ENCODE measurements at places on chromosomes 5 and 9. TPM values are rescaled to one million over a fixed set of nuclear protein-coding genes. Genes with fewer than 3 reads are reported as not detected.

- DNase-seq = no peak
Measured at GRCh38 chr5:83026930-83027687, 50.1 kb downstream of the TMEM167A start.

GRCh38 chr5:23332650-23333251, 174.7 kb upstream of the PRDM9 start:
- DNase-seq = no peak

DNA sequence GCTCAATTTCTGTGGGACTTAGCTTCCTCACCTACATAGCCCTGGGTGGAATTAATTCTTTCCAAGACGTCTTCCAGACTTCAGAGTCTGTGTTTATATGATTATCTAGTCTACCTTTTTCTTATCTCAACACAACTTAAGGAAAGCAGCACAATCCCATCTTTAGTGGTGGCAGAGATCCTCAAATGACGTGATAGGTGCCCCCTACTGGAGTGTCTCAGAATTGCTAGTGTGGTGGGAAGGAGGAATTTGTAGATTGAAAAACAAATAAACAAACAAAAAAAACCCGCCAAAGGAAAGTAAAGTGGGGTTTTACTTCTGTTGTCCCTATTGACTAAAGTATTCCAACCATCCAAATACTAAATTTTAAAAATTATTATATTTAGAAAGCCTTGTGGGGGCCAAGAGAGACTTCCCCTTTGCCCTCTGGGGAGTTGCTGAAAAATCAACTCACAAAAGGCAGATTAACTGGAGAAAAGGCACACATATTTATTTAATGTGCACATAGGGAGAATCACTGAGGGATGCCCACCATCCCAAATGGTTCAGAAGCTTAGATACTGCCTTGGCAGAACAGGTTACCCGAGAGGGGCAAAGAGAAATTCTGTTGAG, 283.3 kb downstream of the TMEM167A start:
- no peak for DNase-seq

CDH12 gene
- not detected for total RNA-seq

DNA sequence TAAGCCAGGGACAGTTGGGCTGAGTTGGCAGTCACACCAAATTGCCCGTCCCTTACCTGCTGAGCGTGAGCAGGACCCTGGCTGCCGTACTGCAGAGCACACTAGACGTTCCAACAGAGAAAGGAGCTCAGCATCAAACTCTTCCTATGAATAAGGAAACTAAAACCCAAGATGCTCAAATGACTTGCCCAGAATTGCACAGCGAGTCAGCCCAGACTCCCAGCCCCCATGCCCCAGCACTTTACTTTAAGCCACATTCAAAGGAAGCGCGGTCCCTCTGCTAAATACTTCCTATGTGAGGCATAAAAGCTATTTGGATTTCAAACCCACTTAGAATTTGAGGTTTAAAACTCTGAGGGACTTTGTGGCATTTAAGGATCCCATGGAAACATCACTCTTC, 23.9 kb downstream of the PAX5 start:
- no peak for DNase-seq

DNA sequence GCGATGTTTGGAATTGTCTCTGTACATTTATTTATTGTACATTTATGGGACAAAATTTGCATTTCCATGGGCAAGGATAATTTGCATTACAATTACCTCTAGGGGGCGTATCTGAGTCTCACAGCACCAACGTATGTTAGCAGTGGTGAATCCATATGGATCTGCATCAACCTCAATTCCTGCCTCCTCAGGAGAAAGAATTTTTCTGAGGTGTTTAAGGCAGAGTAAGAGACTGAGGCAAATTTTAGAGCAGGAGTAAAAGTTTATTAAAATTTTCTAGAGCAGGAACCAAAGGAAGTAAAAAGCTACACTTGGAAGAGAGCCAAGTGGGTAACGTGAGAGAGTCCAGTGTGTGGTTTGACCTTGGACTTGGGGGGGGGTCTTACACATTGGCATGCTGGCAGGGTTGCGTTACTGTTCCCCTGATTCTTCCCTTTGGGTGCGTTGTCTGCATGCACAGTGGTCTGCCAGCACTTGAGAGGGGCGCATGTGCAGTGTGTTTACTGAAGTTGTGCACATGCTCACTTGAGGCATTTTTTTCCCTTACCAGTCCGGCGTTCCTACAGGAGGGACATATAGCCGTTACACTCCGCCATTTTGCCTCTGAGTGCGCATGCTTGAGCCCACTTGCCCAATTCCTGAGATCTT, 21.0 kb upstream of the RAB14 start:
- DNase-seq = no peak

DNA sequence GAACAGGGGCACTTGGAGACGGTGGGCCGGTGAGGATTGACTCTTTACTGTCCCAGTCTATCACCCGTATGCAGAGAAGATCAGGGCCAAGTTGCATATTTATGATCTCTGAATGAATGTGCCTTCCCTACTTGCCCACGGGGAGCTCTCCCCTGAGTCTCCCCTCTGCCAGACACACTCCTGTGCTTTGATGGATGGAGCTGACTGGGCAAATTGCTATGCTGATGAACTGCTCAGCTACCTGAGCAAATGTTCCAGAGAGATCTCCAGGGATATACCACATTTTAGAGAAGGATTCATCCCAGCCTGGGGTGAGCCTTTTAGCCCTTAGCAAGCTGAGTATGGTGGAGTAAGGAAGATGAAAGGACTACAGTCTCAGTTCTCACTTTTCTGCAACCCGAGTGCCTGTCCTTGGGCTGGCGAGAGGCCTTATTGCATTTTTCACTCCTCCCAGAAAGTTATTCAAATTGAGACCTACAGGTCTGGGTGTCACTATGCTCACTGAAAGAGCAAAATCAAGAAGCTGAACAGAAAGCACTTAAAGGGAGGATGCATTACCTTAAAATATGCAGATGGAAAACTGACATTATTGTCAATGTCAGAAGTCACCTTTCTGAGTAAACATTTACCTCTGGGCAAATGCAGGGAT, 526.7 kb upstream of the WWC1 start:
- DNase-seq = no peak

C5orf34 gene
- total RNA-seq = 6.3 TPM

GRCh38 chr5:179623906-179624741, 653 bp upstream of the HNRNPH1 start:
- no peak for DNase-seq

GRCh38 chr5:175635854-175636584, 21.9 kb upstream of the HRH2 start:
- DNase-seq = no peak

FAM153A gene
- total RNA-seq = not detected

- DNase-seq = no peak
Measured at GRCh38 chr9:86563936-86564335, 209.7 kb upstream of the TUT7 start.

DNA sequence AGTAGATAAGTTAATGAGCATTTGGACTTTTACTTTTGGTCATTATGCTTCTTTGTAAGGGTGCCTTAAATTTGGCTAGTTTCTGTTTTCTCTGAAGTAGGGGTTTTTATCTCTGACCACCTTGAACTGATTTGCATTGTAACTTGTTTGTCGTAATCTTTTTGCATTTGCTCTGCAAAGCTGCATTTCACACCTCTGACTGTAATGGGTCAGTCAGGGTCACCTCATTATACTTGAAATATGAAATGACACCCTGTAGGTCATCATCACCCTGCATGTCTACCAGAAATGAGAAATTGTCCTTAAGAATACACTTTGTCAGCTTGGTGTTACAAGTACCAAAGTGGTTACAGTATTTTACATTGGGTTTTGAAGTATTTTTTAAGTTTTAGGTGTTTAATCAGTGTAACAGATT, 74.0 kb downstream of the KCNN2 start:
- DNase-seq = no peak

NR5A1 gene
- 2.5 TPM for total RNA-seq

GRCh38 chr5:79544131-79544530, 30.2 kb upstream of the HOMER1 start:
- DNase-seq = no peak

DNA sequence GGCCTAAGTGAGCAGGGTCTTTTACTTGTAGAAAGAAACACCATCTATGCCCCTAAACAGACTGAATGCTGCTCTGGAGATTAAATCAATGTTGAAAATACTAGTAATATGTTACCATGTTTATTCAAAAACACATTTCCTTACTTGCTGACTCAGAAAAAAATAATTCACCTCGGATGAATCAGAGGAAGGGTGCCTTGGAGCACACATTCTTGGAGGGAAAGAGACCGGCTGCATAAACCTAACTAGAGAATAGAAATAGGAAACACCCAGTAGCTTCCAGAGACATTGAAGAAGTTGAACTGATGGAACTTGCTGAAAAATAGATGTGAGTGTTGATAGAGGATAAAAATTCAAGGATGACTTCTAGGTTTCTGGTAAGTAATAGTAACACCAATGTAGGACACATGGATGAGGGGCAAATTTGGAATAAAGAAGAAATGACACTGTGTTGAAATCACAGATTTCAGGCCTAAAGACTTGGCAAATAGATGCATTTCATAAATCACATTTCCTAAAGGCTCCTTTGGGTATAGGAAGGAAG, 76.9 kb upstream of the MINAR2 start:
- no peak for DNase-seq

SH3RF2 gene
- total RNA-seq = 23.1 TPM

DNA sequence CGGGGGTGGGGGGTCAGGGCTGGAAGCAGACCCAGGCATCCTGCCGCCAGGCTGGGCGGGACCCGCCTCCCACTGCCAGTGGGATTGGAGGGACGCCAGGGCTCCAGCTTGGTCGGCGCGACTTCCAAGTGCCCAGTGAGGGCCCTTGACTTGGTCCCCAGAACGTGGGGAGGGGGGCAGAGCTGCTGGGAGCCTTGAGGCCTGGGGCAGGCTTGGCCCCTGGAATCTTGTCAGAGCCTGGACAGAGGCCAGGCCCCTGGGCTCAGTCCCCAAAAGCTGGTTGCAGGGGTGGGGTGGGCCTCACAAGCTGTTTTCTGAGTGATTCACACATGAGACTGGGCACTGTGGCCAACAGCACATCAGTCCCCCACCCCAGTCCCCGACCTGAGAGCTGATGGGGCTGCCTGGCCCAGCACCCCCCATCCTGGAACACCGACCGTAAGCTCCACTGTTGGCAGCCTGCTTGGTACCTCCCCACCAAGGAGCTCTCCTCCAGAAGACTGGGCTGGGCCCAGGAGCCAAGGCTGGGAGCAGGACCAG, 526 bp downstream of the CLIC3 start:
- no peak for DNase-seq

DNA sequence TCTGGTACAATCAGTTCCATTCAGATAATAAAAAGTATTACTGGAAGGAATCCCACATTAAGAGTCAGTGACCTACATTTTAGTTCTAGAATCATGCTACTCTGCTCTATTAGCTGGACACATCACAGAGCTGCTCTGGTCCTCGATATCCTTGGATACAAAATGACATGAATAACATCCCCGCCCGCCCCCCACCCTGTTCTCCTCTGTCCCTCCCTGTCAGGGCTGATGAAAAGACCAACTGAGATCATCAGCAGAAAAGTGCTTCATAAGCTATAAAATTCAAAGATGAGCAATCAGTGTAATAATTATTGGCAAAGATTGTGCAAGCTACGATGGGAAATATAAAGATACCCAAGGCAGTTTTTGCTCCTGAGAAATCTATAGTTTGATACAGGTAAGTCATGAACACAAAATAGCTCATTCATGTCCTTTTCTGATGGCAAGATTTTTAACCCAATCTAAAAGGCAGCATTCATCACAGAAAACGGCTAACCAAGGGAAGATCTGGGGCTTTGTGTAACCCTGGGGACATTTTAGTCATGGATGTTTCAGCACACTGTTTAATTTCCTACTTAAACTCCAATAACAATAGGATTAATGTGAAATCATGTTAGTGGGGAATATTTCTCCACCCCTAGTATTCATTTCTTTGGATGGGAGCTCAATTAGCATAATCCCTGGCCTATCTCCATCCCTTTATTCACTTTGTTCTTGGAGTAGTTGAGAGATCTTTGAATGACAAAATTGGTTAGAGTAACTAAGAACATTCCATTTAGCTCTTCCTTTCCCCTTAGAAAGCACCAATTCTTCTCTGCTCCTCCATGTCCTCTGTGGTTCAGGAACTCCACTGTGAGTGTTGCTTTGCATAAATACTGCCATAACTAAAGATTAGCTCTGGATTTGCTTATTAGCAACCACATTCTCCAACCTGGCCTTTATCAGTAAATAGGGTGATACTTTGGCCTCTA, 459.4 kb upstream of the GRIA1 start:
- DNase-seq = no peak

DNA sequence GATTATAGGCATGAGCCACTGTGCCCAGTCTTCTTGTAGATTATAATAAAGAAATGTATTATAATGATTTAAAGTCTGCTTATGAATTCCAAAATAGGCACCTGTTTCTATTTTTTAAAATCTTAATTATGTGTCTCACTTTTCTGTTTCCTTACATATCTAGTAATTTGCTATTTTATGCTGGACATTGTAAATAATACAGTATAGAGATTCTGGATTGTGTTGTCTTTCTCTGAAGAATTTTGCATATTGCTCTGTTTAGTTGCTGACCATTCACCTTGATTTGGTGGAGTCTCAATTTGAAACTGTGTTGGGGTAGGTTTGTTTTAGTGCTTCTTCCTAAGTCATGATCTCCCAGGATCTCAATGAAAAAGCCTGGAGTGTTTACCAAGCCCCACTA, 102.8 kb downstream of the C9orf50 start:
- DNase-seq = no peak

DNA sequence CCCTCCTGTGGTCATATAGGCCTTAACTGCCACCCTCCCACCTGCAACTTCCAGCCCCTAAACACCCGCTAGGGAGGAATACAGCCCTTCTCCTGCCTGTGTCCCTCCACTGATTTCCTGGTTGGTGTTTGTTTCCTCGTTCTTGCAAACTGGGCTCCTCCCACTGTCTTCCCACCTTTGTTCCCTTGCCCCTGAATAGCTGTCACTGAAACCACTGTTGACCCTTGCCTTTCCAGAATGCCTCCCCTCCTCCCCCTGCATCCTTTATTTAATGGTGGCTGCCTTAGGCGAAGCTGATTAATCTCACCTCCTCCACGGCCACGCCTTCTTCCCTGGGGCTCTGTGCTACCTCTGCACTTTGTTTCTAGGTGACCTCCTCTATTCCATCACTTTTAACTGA, 626.7 kb downstream of the BNC2 start:
- no peak for DNase-seq

DNA sequence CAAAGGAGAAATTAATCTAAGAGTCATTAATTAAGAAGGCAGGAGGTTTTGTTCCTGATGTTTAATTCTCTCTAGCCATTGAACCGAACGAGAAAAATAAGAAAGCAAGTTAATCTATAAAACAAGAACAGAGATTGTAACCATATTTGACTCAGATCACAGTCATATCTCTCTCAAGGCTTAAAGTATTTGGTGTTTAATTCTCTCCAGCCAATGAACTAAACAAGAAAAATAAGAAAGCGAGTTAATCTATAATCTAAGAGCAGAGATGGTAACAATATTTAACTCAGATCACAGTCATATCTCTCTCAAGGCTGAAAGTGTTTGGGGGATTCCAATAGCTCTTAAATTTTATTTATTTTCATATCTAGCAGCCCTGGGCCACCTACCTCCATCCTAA, 74.4 kb upstream of the SHISAL2B start:
- no peak for DNase-seq

MCTP1 gene
- 39.8 TPM for total RNA-seq

GRCh38 chr5:43772764-43773477, 169.9 kb downstream of the NNT start:
- no peak for DNase-seq

- DNase-seq = no peak
Measured at GRCh38 chr5:175098301-175098700, 345.7 kb downstream of the DRD1 start.

- no peak for DNase-seq
Measured at GRCh38 chr5:139461698-139462097, 845 bp downstream of the ECSCR start.

- DNase-seq = no peak
Measured at GRCh38 chr5:58207076-58207475, 252.8 kb downstream of the PLK2 start.

PCDHGA7 gene
- 0.18 TPM for total RNA-seq

Data from Panc1 (cell line).